NCI-H524 (cell line): ENCODE measurements at places on chromosomes 6 and 20.

- DNase-seq = no peak
Measured at GRCh38 chr20:48051794-48052474, 266.7 kb upstream of the SULF2 start.

DNA sequence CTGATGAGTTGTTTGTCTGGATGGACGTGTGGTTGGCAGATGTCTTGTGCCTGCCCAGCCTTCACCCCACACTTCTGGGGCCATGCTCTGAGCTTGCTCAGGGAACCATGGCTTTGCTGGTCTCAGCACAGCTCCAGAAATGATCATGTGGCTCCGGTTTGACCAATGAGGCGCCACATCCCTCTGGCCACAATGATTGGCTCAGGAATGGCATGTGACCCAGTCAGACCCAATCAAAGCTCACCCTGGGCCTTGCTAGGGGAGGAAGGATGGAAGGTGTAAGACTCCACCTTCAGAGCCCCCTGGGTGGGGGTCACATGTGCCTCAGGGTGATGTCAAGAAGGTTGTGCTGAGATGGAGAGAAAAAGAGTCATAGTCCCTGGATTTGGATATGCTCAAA, 281.6 kb upstream of the SULF2 start:
- DNase-seq = no peak

DNA sequence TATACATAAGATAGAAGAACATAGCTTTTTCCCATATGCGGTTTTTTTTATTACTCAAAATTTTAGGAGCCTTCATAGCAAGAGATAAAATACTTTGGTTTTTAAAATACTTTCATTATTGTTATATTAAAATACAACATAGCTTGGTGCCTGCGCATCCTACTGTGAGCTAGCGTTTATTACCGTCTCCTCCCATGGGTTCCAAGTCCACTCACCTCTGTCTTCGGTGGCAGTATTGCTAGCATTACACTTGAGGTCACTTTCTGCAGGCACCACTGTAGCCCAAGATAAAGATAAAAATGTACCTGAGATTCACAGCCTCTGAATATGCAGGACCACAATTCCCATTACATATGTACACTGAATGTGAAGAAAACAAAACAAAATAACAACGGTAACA, 326.7 kb downstream of the TPBG start:
- no peak for DNase-seq

DNA sequence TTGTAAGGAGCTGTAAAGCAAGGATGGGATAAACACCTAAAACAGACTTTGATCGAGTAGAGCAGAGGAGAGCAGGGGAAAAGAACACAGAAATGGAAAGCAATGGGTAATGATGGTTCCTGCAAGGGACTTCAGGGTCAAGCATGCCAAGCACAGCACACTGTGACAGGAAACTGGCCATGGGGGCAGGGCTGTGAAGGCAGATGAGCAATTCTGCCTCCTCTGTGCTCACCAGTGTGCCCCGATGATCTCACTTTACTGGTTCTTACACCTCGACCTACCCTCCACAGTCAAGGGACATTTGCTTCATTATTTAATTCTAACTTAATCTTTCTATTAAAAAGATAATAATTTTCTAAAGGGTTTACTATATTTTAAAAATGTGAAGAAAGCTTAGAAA, 21.6 kb upstream of the MYB start:
- no peak for DNase-seq

DNA sequence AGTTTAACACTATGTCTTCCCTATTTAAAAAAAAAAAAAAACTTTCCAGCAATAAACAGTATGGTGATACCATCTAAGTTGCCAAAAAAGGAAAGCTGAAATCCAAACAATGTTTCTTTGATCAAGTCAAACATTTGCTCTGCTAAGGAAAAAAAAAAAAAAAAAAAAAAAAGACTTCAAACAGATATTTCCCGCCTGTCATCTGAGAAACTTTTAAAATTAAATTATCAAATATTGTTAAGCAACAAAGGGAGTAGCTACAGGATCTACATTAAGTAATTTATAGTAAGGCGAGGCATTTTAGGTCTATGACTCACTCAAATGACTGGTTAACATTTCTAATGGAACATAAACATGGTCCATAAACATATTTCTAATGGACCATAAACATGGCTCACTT, 121.2 kb downstream of the DST start:
- DNase-seq = no peak

- no peak for DNase-seq
Measured at GRCh38 chr20:10739566-10739965, 65.8 kb upstream of the JAG1 start.

DNA sequence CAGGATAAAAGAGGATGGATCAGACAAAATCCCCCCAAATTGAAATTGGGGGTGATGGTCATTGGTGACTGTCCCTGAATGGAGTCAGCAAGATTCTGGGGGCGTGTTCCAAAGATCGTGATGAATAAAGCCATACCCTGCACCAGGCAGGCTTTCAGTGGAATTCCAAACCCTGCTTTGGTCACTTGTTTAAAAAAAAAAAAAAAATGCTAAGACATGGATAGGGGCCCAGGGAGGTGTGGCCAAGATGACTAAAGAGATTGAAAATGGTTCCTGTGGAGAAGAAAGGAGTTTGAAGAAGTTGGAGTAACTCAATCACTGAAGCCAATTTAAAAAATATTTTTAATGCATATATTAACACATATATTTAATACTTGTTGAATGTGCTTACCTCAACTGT, 161.4 kb upstream of the KCNG1 start:
- no peak for DNase-seq

- DNase-seq = no peak
Measured at GRCh38 chr20:49323622-49324238, 45.9 kb upstream of the ZNFX1 start.

DNA sequence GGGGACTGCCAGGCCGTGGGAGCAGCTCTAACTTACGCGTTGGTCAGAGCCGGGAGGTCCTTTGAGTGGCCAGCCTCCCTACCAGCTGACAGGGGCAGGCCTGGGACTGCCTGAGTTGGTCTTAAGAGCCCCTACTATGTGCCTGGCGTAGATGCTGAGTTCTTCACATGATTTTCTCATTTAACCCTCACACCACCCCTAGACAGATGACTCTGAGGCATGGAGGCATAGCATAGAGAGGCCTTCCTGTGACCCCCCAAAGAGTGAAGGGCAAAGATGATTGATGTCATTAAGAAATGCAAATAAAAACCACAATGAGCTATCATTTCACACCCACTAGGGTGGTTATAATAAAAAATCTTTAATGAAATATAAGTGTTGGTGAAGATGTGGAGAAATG, 36.8 kb downstream of the MRPL14 start:
- no peak for DNase-seq

GRCh38 chr20:34798871-34799270, 26.6 kb downstream of the NCOA6 start:
- no peak for DNase-seq

DNA sequence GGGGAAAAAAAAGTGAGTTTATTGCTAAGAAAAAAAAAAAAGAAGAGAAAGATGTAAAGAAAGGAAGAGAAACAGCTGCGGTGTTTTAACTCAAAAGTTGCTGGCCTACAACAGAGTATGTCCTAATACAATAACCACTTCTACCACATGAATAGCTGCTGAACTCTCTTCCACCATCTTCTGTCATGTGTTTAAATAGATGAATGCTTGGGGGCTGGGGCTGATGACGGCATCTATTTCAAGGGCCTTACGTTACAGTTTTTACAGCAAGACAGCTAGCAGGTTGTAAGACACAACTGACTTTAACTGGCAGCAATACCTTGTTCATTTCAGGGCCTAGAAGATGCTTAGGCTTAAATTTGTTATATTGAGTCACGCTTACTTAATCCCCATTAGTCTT, 50.4 kb downstream of the MAP3K7 start:
- DNase-seq = no peak

DNA sequence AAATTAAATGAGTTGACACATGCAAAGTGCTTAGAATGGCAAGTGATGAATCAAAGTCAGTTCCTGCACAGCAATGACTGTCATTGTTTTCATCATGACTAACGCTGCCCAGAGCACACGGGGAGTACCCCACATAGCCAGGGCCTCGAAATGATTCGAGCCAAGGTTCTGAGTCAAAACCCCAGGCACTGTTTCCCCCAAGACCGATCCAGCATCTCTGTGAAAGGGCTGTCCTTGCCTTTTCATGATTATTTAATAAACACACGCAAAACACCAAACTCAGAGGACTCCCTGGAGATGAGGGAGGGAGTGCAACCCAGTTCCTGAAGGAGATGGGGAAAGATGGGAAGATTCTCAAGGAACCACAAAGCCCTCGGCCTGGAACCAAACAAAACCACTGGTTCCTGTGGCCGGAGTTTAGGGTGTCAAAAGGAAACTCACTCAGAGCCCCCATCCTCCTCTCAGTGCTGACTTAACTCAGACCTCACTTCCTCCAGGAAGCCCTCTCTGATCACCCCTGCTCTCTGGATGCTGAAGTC, 3.8 kb downstream of the PREX1 start:
- DNase-seq = no peak

GRCh38 chr6:14919038-14919670, 326.7 kb upstream of the JARID2 start:
- DNase-seq = no peak

DNA sequence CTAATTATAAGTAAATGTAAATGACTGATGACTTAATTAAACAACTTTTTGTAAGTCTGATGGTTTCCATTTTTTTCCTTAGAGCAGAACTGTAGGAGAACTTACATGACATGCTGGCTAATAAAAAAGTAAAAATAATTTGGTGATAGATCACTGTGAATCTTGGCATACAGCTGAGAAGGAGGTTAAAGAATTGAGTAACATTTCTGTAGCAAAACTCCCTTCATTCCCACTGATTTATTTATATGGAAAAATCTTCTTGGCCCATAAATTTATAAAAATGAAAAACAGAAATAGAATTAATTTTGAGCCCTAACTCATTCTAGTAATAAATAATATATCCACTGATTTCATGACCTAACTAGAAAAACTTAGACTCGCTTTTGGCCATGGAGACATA, 48.1 kb downstream of the SLC22A3 start:
- no peak for DNase-seq

DNA sequence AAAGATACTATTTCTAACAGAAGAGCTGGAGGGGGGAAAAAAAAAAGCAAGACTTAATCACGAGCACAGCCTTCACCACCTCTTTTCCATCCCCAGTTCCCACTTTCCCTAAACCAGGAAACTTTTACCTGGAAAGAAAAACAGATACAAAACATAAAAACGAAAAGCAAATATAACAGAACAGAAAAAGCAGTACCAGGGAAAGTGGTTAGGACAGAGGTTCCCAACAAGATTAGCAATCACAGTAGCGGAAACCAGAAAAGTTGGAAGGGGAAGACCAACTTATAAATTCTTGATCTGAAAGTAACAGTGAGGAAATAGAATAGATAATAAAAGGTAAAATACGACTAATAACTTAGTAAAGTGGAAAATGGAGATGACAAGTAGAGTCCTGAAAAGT, 1.2 kb downstream of the DDX39B start:
- no peak for DNase-seq

DNA sequence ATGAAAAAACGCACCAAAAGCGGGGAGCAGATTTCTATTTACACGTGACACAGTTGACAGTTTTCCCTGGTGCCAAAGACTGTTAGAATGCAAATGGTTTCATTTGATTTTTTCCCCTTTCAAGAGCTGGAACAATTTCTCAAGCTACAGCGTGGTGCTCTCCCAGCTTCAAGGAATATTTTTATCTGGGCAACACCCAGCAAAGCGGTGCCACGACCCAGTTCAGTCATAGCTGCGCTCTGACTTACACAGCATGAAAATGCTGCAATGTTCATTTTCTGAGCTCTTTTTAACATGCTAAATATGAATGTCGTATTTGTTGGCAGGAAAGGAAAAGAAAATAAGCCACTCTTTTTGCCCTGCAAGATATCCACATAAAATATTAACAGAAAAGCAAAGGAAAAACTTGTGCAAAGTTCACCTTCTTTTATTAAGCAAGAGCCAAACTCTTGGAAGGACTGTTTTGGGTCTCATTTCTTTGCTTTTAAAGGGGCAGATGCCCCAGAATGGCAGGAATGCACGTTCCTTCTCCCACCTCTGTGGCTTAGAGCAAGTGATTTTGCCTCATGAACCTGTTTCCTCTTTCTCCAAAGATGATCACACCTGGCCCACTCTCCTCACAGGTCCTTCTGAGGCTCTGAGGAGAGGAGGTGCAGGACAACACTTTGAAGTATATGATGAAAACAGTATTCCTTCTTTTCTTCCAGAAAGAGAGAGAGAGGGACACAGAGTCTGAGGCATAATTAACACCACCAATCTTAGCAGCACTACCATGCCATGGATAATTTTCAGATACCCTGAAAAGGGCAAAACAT, 47.0 kb downstream of the TTI1 start:
- DNase-seq = no peak

DNA sequence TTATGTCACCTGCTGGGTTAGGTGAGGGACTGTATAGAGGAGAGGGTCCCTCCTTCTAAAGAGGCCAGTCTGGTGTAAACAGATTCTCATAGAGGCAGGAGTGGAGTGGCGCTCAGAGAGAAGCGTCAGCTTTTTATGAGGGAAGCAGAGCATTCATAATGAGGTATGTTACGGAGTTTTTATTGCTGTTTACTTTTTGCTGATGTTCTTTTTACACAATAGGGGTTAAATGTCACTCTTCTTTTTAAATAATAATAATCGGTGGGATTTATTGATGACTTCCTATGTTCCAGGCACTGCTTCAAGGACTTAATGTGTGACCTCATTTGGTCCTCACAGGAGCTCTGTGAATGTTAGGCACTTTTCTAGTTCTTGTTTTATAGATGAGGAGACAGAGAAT, 79.9 kb downstream of the L3MBTL3 start:
- no peak for DNase-seq

GRCh38 chr6:79042799-79043126, 35.3 kb downstream of the PHIP start:
- DNase-seq = no peak

DNA sequence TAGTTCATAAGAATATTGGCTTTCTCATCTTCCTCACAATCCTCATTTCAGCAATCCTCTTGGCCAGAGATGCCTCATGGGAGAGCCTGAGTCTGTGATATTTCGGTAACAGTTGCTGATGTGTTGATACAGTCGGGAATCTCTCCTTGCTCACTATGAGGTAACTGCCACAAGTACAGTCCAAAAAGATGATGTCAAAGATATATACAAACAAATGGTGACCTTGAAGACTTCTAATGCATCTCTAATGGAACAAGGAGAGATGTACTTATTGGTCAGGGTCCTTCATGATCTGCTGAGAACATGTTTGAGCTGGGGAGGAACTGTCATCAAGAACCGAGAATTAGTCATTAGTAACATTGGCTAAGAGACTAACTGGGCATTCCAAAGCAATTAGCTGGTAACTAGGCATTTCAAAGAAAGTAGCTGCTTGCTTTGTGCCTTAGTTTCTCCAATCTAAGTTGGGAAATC, 56.1 kb downstream of the FILIP1 start:
- DNase-seq = no peak

DNA sequence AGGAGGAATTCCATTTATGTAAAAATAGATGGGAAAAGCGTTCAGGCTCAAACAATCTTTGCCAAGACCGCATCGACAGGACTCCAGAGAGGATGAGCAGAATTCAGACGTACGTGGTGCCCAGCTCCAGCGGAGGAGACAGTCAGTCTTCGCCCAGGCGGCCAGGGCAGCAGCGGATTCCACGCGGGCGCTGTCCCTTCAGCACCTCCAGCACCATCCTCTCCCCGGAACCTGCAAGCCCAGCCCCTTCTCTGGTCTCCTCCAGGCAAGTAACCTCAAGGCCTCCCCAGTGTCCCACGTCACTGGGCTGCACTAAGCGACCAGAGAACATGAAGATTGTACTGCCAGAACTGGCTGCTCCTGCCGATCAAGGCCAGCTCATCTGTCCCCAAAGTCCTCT, 2.8 kb upstream of the KCNQ2 start:
- no peak for DNase-seq
